ENCODE measurements at places on chromosomes 3 and 15.

DNA sequence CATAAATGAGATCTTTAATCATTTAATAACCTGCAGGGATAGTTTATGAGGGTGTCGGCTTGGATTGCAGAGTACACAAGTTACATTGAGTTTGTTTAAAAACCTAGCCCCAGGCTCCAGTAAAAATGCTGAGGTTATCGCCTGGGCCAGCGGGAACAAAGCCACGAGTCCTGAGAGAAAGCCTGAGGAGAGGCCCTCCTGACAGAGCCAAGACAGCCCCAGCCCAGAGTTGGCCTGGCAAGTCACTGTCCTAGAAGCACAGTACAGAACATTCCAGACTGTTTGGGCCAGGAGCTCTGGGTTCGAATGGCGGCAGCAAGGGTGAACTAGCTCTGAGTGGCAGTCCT lies 32.4 kb downstream of the SEC61A1 start:
- DNase-seq = no peak

- DNase-seq = no peak
Observed at GRCh38 chr15:100457201-100457600, 71.5 kb downstream of the CERS3 start.

- peak; percentile 65 for DNase-seq
Observed at GRCh38 chr3:43477600-43477999, 144.2 kb downstream of the ANO10 start.

GRCh38 chr3:20405744-20406143 lies 219.7 kb upstream of the SGO1 start:
- no peak for DNase-seq

DNA sequence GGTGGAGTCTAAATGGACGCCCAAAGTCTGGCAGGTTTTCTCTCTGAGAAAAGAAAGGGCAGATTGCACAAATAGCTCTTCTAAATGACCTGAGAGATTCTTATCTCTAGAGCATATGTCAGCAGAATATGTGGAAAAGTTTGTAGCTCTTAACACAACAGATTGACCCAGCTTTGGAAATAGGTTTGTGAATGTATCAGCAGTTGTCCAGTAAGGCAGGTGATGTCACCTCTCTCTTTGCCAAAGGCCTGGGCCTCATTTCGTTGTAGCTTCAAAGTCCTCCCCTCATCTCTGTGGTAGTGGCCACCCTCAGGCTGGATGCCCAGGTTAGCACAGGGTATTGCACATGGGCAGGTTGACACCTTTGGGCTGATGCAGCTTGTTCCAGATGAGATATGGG lies 36.0 kb downstream of the PDIA5 start:
- DNase-seq = no peak

DNA sequence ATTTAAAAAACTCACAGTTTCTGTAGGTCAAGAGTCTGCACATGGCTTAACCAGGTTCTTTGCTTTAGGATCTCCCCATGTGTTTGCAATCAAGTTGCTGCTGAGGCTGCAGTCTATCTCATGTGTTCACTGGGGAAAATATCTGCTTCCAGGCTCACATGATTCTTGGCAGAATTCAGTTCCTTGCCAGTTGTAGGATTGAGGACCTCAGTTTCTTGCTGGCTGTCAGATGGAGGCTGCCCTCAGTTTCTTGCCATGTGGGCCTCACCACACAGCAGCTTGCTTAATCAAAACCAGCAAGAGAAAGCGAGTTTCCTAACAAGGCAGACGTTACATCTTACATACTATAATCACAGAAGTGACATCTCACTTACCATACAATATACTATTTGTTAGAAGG lies 10.0 kb upstream of the TBC1D5 start:
- no peak for DNase-seq

- DNase-seq = no peak
Observed at GRCh38 chr3:22895671-22896070, 307.5 kb upstream of the UBE2E2 start.

DNA sequence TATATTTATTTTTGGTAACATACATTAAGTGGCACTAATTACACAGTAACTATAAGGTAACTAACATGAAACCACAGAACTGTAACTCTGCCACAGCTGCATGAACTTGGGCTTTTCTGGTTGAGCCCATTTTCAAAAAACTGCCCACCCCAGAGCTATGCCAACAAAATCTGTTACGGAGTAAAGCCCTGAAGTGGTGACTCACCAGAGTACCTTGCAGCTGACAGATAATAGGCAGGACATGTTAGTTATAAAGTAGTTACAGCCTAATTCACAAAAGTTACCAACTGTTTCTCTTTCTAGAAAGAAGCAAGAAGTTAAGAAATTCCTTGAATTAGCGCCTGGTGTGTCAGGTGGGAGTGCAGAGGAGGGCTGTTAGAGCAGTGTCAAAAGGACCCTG lies 1.5 kb upstream of the GPX1 start:
- DNase-seq = no peak

DNA sequence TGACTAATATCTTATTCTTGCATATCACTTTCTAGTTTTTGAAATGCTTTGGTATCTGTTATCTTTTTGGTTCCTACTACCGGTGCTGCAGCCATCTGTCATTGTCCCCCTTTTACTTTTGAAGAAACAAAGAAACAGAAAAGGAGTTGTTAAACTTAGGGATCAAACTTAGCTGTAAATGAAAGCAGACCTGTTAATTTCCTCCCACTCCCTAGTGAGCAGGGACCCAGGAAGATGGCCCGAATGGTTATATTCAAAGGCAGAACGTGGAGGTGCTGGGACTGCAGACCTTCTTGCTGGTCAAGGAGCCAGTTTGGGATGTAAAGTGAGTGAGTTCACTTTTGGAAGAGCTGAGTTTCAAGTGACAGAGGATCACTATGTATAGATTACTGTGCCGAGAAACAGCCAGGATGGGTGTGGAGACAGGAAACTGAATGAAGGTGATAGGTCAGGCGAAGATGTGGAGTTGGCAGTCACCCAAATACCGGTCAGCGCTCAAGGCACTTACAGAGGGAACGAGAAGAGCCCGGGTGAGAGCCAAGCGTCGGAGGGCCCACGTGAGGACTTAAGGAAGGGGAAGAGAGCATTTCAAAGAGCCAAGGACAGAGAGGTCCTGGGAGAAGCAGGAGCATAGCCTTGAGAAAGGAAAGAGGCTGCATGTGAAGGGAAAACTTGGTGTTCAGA lies 20.1 kb downstream of the KBTBD8 start:
- no peak for DNase-seq

GRCh38 chr3:76039431-76039830 lies 254.1 kb upstream of the ZNF717 start:
- no peak for DNase-seq

- DNase-seq = no peak
Observed at GRCh38 chr15:37940876-37941275, 6.4 kb downstream of the TMCO5A start.

GRCh38 chr3:71584394-71585011 lies 975 bp upstream of the FOXP1 start:
- DNase-seq = peak; percentile 48

GRCh38 chr15:55770806-55771205 lies 27.9 kb upstream of the PRTG start:
- DNase-seq = no peak

DNA sequence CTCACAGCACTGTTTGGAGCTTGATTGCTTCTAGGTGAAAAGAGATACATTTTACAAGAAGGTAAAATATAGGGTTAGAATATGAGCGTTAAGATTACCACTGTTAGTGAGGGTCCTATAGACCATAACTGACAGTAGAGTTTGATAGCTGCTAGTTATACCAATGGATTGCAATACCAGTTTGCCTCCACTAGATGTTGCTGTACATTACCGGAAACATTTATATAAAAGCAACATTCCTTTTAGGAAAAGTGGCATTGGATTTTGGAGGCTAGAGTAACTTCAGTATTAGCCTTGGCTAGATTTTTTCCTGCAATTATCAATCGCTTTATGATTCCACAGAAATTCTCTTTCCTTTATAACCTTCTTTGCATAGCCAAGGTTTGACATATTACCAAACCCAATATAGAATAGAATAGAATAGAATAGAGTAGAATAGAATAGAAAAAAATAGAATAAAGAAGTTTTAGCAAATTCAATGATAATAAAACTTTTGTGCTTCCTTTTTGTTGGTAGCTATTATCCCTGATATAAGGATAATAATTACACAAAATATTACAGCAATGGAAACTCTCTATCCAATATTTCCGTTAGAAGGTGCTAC lies 1093.6 kb upstream of the ALCAM start:
- no peak for DNase-seq

DNA sequence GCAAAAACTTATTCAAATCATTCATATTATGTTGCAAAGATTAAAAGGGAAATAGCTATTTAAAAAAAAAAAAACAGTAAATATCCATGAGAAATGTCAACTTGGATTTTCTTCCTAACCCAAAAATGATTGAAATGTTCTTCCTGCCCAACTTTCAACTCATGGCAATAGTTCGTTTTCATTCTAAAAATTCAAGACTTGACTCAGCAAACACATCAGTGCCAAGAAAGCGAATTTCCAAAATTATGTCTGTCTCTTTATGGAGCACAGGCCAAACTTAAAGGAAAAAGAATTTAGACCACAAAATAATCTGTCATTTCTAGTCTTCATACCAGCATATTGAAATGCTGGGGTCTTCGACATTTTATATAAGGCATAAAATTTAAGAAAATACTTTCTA lies 63.7 kb downstream of the MAGI1 start:
- DNase-seq = no peak

Data from activated CD4-positive, alpha-beta T cell treated with anti-CD3 and anti-CD28 coated beads for 4 hours (primary cell).